Cardiac septum (tissue), 1 donor: ENCODE measurements at places on chromosomes 2 and 18. TPM values are rescaled to one million over a fixed set of nuclear protein-coding genes. Genes with fewer than 3 reads are reported as not detected.

COL4A4 gene
- 3.0 TPM for total RNA-seq

- no peak for DNase-seq
These were observed 22.6 kb downstream of the MAIP1 start for GRCh38 chr2:199977984-199978415.

GRCh38 chr2:180063494-180064092 lies 56.5 kb upstream of the CWC22 start:
- no peak for DNase-seq

DNA sequence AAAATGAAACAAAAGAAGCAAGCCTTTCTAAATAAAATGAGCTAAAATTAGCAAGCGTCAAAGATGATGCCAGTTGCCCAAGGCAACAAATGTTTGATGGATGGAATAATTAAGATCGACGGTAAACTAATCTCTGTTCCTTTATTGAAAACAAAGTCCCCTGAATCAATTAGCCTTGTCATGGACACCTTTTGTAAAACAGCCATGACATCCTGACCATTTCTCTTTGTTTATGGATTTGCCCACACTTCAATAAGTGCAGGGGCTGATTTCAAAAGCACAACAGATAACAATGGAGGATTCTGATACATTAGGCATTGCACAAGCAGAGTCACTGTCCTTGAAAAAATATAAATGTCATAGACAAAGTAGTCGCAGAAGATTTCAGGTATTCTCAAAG lies 160.1 kb upstream of the HNRNPA3 start:
- DNase-seq: no peak

- DNase-seq: no peak
These were observed 260.3 kb upstream of the EPAS1 start for GRCh38 chr2:46036929-46037328.

DNA sequence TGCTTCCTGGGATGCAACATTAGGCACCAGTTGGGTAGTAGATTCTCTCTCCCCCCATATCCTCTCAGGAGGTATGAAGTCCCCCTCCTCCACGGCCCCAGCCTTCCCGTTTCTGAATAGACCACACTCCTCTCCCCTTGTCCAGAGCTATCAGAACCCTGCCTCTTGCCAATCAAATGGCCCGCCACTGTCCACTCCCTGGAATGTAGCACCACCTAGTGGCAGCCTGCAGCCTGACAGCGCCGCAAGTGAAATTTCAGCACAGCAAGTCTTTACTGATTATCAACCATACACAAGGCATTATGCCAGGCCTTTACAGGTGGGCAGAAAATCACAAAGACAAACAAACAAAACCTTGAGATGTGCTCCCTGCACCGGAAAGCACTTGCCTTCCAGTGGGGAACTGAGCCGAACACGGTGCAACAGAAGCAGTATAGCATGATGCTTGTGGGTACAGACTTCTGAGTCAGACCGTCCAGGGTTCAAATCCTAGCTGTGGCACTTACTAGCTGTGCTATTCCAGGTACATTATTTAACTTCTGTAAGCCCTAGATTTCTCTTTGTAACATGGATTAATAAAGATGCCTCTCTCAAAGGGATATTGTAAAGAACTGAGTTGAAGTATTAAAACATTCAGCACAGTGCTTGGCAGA lies 174.0 kb downstream of the SMAD2 start:
- DNase-seq: no peak

GRCh38 chr2:189222468-189223105 lies 43.0 kb upstream of the COL5A2 start:
- DNase-seq: no peak

- DNase-seq: no peak
These were observed 79.4 kb upstream of the FAM117B start for GRCh38 chr2:202555356-202555755.

DNA sequence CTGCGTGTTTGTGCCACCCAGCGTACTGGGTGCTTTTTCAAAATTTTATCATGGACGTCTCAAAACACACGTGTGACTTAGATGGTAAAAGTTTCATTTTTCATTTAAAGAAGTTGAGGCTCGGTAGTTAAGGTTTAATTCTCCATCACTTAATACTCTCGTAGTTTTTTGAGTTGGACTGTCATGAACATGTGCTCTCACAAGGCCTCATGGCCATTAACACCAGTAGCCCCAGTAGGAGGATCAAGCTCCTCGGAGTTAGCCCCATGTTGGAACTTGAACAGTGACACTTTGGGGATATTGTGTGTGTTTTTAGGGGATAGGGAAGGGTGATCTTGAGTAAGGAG lies 15.3 kb downstream of the NMUR1 start:
- DNase-seq: no peak
